ENCODE measurements at places on chromosomes 7 and 10.

DNA sequence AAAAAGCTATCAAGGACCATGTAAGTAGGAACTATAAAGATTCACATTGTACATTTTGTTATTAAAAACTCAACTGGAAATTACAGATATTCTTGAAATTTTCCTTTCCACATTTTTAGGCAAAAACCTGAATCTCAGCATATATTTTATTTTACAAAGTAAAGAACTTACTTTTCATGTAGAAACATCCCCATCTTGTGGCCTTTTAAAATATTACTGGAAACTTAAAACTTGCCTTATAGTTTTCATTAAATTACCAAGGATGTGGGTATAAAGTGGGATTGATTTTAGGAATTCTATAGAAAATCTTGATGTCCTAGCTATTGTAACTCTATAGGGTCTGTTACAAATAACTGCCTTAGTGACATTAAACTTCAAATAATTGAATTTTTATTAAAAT lies 10.6 kb downstream of the DBF4 start:
- DNase-seq = peak; percentile 32

DNA sequence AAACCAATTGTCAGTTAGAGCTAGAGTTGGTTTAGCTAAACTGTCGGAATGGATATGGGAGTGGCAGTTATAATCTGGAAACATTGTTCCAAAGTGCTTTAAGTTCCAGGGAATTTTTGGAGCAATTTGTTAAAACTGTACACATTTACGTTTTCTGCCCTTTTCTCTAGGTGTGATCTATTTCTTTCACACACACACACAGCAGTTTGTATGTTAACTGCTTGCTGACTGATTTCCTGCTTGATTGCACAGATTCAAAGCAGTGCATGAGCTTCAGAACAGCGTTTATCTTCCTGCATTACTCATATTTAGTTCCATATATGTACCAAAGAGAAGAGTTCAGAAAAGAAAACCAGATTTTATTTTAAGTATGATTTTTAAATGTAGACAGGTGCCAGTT lies 57.9 kb downstream of the MGMT start:
- no peak for DNase-seq

DNA sequence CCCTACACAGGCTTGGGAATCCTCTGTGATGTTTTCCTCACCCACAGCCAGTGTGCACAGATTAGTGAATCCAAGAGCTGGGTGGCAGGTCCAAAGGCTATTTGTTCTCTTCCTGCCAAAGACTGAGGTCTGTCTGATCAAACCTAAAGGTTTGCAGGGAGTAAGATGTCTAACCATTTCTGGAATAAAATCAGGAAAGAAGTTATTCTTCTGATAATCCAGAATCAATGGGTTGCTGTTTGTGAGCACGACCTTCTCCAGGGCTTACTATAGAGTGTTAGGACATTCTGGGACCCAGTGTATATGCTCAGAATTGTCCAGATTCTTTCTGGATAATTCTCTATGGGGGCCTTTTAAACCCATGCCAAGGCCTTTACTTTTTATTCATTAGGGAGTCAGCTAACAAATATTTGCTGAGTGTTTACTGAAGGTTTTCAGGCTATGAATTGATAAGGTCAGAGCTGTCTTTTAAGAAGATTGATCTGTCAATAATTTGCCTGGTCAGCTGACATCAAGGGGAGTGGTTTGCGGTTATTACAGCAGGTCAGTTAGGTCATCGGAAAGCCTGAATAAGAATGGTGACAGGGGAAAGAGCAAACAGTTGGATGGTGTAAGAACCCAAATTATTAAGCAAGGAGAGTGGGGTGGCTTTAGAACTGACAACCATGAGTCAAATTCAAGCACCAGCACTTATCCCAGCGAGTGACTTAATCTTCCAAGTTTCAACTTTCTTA lies 7.5 kb upstream of the TECTB start:
- DNase-seq = no peak

DNA sequence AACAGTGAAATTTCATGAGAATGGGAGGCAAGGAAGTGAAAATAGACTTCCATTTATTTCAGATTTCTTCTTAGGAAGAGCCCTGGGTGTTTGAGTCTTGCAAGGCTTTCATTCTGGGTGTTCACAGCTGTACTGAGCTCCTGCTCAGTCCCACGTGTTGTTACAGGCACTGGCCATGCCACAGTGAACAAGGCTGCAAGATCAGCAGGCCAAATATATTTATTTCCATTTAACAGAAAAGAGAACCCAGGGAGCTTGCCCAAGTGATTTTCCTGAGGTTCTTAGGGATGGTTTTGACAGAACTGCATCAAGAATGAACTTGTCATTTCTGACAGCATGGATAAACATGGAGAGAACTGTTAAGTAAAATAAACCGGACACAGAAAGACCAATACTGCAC lies 54.5 kb upstream of the CD36 start:
- no peak for DNase-seq

- no peak for DNase-seq
Observed at GRCh38 chr7:134629445-134629844, 17.2 kb upstream of the BPGM start.
